ENCODE measurements at places on chromosomes 11 and 22. TPM values are rescaled to one million over a fixed set of nuclear protein-coding genes. Genes with fewer than 3 reads are reported as not detected.

The PKDREJ gene
- not detected for total RNA-seq

The E2F8 gene
- total RNA-seq = 4.5 TPM

The SMC1B gene
- total RNA-seq = not detected

The GRM5 gene
- 0.07 TPM for total RNA-seq

The CLMP gene
- not detected for total RNA-seq

The ANO1 gene
- 0.40 TPM for total RNA-seq

The BTG4 gene
- not detected for total RNA-seq

The TRIM3 gene
- 14.1 TPM for total RNA-seq

The MS4A2 gene
- not detected for total RNA-seq

The CCDC73 gene
- total RNA-seq = not detected

The CYTH4 gene
- total RNA-seq = 0.40 TPM

The PRMT3 gene
- total RNA-seq = 13.9 TPM

The OR5A1 gene
- not detected for total RNA-seq
